ENCODE measurements at places on chromosomes 1 and 21.

GRCh38 chr1:165927169-165927568 is 99.8 kb downstream of the UCK2 start:
- no peaks in the 10 kb centered on the region for H3K36me3 ChIP-seq
- DNase-seq: no peak
- no peak overlapping the region for H3K4me3 ChIP-seq
- H3K27ac ChIP-seq: no peak overlapping the region
- no peaks in the 10 kb centered on the region for H3K27me3 ChIP-seq

DNA sequence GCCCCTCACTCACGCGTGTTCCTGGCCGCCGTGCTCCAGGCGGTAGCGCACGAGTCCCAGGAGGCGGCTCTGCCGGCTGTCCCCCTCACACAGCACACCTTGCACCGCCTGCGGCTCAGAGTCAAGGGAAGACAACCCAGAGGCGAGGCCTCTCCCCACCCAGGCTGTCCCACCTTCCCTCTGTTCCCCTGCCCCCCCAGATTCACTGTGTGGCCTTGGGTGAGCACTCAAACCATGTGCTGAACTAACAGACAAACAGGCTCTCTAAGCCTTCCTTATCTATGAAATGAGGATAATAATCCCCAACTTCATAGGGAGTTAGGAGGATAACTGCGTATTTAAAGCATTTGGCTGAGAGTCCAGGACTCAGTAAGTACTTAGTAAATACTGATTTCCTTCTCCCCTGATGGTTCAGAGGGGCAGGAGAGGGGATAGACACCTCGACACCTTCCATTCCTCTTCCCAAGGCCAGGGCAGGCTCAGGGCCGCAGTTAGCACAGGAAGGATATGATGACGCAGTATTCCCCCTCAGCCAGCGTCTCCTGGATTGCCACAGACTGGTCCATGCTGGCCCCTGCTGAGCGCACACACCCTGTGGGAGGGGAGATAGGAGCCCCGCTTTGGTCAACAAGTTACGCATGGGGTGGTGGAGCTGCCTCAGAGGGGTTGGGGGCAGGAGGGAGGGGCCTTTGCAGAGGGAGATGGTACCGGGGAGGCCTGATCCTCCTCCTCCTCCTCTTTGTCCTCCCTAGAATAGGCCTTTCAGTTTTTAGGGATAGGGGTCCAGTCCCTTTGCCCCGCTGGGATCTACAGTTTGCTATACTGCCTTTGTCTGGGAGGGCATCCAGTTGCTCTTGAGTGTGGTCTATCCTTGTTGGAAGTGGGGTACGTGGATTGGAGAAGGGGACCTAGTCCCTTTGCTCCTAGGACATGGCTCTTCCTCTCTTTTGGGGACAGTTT is 830 bp downstream of the INPP5B start:
- H3K4me1 ChIP-seq: peaks cover 6% of the 10 kb centered on the region
- H3K27me3 ChIP-seq: no peaks in the 10 kb centered on the region
- H3K4me3 ChIP-seq: peak overlapping the region; percentile 97
- H3K36me3 ChIP-seq: peaks cover 8% of the 10 kb centered on the region
- H3K27ac ChIP-seq: peak overlapping the region; percentile 98

- H3K36me3 ChIP-seq: no peaks in the 10 kb centered on the region
- no peak overlapping the region for H3K27ac ChIP-seq
- peaks cover 2% of the 10 kb centered on the region for H3K4me1 ChIP-seq
- DNase-seq: no peak
- H3K4me3 ChIP-seq: no peak overlapping the region
Observed at GRCh38 chr1:28302247-28302646, 26.6 kb upstream of the MED18 start.

DNA sequence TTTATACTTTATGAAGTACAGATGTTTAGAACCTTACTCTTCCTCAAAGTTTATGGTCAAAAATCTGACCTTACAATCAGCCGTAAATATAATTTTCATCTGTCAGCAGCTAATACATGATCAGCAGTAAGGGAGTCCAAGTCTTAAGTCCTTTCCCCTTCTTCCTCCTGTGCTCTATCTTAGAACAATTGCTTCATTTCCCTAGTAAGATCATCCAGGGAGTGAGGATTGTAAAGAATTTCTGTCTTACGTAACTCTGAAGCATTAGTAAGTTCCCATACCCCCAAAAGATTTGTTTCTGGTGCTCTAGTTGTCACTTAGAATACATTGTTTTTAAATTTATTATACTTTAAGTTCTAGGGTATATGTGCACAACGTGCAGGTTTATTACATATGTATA is 2.1 kb downstream of the SETDB1 start:
- H3K36me3 ChIP-seq: peaks cover 34% of the 10 kb centered on the region
- H3K27me3 ChIP-seq: no peaks in the 10 kb centered on the region
- DNase-seq: no peak
- no peak overlapping the region for H3K27ac ChIP-seq

DNA sequence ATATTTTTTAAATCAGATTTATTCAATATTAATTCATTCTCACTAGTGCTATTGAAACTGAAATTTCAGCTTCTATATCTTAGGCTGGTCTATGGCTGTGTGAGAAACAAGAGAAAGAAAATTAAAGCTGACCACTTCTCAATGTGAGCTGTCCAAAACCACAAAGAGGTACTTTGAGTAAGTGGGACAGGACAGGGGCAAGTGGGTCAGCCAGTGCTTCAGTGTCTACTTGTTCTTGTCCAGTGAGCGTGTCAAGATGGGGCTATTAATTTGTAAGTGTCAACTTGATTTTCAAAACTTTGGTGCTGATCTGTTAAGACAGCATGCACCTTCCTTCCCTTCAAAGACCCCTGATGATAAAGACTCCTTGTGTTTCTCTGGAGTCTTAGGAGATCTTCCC is 533.9 kb downstream of the PLPP3 start:
- H3K27me3 ChIP-seq: no peaks in the 10 kb centered on the region
- H3K27ac ChIP-seq: no peak overlapping the region
- H3K36me3 ChIP-seq: no peaks in the 10 kb centered on the region

DNA sequence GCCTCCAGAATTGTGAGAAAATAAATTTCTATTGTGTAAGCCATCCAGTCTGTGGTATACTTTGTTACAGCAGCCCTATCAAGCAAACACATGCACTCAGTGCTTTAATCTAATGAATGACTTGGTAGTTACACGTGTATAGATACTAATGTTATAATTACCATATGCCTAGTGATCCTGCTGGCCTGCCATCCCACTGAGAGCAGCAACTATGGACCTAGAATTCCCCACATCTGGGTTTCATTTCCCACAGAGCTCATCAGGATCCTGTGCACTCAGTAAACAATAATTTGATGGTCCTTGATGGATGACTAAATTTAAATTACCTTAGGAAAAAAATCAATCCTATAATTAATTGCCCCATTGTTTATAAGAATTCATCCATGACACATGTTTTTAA is 86.5 kb upstream of the RGS1 start:
- H3K27ac ChIP-seq: no peak overlapping the region
- DNase-seq: no peak
- H3K27me3 ChIP-seq: no peaks in the 10 kb centered on the region
- no peak overlapping the region for H3K4me3 ChIP-seq
- no peaks in the 10 kb centered on the region for H3K4me1 ChIP-seq

DNA sequence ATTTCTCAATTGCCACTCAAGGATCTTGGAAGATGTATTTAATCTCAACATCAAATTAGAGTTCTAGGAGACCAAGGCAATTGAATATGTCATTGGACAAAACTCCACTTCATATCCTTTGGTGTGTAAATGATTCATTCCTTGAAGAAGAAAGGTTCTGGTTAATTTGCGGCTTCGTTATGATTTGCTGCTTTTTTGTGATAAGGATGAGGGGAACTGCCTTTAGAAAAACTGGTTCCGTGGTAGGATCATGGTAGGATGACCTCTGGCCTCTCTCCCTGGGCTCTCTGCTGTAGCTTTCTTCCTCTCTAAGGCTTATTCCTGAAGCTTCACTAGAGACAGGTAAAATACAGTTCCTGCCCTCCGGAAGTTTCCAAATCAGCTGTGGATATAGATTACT is 51.5 kb upstream of the ERRFI1 start:
- no peaks in the 10 kb centered on the region for H3K36me3 ChIP-seq
- no peaks in the 10 kb centered on the region for H3K4me1 ChIP-seq
- H3K4me3 ChIP-seq: no peak overlapping the region
- H3K27me3 ChIP-seq: no peaks in the 10 kb centered on the region

DNA sequence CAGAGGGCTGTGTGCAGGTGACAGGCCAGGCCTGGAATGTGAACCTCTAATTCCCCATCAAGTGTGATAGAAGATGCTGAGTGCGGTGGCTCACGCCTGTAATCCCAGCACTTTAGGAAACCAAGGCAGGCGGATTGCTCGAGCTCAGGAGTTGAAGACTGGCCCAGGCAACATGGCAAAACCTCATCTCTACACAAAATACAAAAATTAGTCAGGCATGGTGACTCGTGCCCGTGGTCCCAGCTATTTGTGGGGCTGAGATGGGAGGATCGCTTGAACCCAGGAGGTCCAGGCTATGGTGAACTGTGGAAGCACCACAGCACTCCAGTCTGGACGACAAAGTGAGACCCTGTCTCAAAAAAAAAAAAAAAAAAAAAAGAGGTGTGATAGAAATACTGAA is 40.1 kb upstream of the PUM1 start:
- H3K36me3 ChIP-seq: no peaks in the 10 kb centered on the region
- H3K4me3 ChIP-seq: no peak overlapping the region
- H3K27ac ChIP-seq: no peak overlapping the region
- H3K27me3 ChIP-seq: no peaks in the 10 kb centered on the region
- H3K4me1 ChIP-seq: peaks cover 9% of the 10 kb centered on the region
- no peak for DNase-seq

DNA sequence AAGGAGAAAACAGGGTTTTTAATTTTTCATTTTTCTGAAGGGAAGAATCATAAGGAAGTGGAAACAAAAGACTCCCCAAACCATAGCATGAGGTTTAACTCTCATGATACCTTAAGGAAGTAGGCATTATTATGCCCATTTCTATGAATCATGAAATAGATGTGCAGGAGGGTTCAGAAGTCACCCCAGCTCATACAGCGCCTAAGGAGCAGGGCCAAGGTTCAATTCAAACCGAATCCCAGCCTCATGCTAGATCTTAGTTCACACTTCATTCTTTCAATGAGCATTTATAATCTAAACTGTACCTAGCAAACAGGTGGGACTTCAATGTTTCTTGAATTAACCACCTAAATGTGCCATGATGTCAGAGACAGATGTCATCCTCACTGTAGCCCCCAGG is 111.9 kb upstream of the SLC25A33 start:
- H3K27me3 ChIP-seq: no peaks in the 10 kb centered on the region
- no peak overlapping the region for H3K27ac ChIP-seq
- no peak for DNase-seq
